ENCODE measurements at places on chromosomes 1 and 21.
A peak's percentile ranks its signal among the peaks of the same experiment; 100 is the strongest.

GRCh38 chr1:15352128-15352957 lies 57.3 kb upstream of the EFHD2 start:
- DNase-seq, result peak; percentile 79

DNA sequence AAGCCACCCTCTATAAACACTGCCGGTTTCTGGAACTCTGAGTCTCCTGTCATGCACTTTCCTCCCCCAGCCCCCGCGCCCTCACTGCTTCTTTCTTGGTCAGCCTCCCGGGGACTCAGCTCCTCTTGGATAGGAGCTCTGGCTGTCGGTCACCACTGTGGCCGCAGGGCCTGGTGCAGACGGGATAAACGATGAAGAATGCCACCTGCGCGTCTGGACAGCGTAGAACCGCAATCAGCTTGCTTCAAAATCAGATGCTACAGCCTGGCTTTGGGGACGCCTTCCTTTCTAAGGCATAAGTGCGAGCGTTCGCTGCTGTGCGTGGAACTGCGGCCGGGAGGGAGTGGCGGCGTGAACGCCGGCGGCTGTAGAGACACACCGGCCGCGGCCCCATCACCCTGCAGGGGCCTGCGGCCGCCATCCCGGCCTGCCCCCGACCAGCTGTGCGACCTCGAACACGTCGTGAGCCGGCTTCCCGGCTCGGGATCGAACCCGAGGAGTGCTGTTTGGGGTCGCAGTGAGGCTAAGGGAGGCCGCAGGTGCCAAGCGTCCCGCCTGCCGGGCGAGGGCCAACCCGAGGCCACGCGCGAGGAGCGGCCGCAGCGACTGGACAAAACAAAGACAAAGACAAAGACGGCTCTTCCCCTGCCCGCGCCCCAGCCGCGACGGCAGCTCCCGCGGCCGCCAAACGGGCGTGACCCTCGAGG lies 688 bp downstream of the PTTG1IP start:
- no peak for DNase-seq

GRCh38 chr1:229112832-229113548 lies 157.9 kb upstream of the RAB4A start:
- no peak for DNase-seq

- DNase-seq, result no peak
These were observed 4.0 kb upstream of the PKP1 start for GRCh38 chr1:201279313-201279712.

DNA sequence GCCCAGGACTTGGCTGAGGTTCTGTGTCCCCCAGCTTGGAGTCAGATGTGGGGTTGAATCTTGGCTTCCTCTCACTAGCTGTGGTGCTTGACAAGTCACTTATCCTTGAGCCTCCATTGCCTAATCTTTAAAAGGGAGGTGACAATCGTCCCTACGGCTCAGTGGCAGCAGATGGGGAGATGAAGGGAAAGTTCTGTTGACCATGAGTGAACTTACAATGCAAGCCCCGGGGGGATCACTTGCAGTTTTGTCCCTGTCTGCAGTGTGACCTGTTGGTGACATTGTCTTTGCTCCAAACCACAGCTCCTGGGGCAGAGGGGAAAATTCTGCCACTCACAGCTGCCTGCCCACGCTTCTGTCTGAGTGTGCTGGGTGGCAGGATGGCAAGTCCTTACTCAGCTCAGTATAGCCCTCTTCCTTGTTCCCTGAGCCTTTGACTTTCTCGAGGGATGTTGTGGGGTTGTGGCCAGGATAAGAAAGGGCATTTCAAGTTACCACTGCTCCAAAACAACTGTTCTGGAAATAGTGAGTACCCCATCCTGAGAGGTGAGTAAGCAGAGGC lies 1.7 kb downstream of the PCSK9 start:
- no peak for DNase-seq

DNA sequence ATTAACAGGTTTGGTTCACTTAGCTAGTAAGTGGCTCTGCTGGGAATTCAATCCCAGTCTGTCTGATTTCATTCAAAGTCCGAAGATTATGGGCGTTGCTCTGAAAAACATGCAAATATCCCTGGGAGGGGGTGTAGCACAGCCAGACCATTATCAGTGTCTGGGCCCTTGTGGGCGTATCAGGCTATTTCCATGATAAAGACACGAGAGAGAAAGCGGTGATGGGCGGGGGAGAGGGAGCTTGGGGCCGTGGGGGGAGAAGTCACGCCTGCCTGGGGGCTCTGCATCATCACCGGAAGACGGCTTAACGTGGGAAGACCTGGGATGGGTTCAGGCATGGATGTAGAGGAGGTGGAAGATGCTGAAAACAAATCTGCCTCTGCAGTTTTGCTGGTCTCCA lies 25.8 kb downstream of the IL6R start:
- no peak for DNase-seq

DNA sequence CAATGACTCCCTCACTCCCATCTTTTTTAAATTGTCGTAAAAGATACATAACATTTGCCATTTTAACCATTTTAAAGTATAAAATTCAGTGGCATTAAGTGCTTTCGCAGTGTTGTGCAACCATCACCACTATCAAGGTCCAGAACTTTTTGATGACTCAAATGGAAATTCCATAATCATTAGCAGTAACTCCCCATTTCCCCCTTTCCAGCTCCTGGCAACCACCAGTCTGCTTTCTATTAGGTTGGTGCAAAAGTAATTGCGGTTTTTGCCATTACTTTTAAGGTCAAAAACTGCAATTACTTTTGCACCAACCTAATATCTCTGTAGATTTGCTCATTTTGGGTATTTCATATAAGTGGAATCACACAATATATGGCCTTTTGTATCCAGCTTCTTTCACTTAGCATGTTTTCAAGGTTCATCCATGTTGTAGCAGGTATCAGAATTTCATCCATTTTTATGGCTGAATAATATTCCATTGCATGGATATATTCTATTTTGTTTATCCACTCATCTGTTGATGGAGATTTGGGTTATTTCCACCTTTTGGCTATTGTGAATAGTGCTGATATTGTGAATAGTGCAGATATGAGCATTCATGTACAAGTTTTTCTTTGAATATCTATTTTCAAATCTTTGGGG lies 159.7 kb downstream of the HIVEP3 start:
- DNase-seq, result no peak

GRCh38 chr1:163046071-163046470 lies 23.1 kb upstream of the RGS4 start:
- no peak for DNase-seq

DNA sequence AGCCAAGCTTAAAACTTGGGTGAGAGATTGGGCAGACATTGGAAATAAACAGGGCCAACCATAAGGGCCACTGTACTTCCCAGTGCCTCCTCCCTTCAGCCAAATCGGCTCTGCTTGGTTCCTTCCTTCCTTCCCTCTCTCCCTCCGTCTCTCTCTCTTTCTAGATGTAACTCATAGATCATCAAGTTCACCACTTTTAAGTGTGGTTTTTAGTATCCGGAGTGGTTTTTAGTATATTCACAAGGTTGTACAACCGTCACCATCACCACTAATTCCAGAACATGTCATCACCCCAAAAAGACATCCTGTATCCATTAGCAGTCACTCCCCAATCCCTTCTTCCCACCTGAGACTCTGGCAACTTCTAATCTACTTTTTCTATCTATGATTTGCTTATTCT lies 51.0 kb downstream of the MYSM1 start:
- peak; percentile 26 for DNase-seq

DNA sequence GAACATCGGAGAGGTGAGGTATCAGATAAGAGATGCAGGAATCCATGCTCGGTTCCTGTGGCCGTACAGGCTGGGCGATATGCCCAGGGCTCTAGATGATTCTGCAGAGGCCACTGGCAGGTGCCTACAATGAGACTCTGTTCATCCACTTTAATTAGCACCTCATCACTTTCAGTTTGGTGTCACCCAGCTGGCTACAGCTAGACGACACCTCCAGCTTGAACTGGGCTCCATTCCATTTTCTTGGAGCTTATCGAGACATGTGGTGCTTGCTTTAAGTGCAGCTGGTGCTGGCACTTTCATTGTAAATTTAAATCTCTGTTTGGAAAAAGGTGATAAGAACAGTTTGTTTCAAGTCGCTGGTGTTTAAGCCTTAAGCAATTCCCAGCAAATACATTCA lies 322.5 kb upstream of the ADGRL2 start:
- no peak for DNase-seq

- DNase-seq, result no peak
These were observed 27.7 kb downstream of the TNR start for GRCh38 chr1:175715742-175716141.

GRCh38 chr1:233364695-233365539 lies 37.4 kb downstream of the MAP3K21 start:
- no peak for DNase-seq

DNA sequence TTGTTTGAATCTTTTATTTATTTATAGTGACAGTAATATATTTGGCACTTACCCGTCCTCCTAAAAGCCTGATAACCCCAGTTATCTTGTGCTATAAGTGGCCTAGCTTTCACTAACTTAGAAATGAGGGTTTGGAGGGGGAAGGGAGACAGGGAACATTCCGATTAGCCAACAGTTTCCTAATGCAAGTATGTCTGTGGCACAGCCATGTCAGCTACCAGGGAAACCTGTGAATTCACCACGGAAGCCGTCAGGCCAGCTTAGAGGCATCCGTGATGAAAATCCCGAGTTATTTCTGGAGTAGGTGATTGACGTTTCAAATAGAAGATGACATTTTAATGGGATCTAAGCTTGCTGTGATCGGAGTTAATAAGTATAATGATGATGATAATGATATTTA lies 39.4 kb upstream of the BCL10 start:
- DNase-seq, result no peak

- DNase-seq, result peak; percentile 44
These were observed 41.7 kb downstream of the PRKCZ start for GRCh38 chr1:2091611-2092604.

DNA sequence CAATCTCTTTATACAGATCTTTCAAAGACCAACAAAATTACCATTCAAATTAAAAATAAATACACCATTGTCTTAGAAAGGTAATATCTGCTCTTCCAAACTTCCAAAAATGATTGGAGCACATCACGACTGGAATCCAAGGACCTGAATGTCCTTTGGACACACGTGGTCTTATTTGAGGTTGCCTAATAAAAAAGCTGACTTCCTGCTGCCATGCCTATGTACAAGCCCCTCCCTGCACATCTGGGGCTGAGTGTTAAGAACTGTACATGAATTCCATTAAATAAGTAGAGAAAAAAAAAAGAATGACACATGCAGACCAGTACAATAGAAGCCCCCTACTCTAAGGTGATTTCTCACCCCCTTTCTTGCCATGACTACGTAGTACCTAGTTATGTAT lies 73.6 kb downstream of the SUSD4 start:
- DNase-seq, result no peak

DNA sequence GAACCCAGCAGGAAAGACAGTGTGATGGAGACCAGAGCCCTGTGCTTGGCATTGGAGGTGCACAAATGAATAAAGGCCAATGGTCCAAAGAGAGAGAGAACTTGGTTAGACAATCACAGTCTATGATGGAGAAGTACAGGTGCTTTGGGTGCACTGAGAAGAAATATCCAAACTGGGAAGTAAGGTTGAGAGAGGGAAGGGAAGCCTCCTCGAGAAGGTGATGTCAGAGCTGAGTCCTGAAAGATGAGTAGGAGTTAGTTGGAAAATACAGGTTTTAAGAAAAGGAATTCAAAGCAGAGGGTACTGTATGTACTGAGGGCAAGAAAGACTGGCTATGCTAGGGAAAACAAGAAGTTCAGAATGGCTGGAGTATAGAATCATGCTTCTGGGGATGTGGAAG lies 94.1 kb upstream of the CD53 start:
- no peak for DNase-seq

GRCh38 chr1:212410231-212410820 lies 4.4 kb downstream of the PACC1 start:
- no peak for DNase-seq

- no peak for DNase-seq
These were observed 52.7 kb upstream of the PLA2G4A start for GRCh38 chr1:186775881-186776560.

GRCh38 chr1:168235548-168235885 lies 9.7 kb downstream of the SFT2D2 start:
- no peak for DNase-seq

- peak; percentile 14 for DNase-seq
These were observed 17.7 kb downstream of the PLA2G5 start for GRCh38 chr1:20087668-20088067.

DNA sequence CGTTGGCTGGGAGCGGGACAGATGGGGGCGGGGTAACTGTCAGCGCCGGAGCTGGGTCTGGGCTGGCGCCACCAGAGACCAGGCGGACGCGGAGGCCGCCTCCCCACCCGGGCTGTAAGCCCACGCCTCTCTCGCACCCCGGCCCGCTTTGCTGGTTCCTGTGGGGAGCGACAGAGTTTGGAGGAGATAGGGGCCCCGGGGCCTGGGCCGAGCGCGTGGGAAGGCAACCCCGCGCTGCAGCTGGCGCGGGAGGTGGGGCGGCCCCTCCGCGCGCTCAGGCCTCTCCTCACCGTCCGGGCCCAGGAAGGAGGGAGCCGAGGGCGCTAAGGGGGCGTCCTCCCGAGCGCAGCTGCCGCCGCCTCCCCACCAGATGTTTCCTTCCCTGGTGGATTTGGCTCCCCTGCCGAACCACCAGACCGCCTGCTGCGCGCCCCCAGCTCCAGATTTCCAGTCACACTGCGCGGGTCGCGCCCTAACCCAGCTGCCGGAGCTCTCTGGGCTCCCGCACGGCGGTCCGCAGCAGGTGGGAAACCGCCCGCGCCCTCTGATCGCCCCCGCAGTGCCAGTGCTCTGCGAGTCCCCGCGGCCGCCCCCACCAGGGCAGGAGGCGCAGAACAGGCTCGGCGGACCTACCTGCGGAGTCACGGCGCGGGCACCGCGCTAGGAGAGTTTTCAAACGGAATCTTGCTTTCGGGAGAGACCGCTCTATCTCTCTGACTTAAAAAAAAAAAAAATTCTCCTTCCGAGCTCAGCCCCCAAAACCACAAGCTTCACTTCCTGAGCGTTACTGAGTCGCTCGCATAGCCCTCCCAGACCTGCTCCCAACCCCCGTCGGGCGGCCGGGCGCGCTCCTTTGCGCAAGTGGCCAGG lies 1.1 kb downstream of the GFI1 start:
- DNase-seq, result peak; percentile 91

DNA sequence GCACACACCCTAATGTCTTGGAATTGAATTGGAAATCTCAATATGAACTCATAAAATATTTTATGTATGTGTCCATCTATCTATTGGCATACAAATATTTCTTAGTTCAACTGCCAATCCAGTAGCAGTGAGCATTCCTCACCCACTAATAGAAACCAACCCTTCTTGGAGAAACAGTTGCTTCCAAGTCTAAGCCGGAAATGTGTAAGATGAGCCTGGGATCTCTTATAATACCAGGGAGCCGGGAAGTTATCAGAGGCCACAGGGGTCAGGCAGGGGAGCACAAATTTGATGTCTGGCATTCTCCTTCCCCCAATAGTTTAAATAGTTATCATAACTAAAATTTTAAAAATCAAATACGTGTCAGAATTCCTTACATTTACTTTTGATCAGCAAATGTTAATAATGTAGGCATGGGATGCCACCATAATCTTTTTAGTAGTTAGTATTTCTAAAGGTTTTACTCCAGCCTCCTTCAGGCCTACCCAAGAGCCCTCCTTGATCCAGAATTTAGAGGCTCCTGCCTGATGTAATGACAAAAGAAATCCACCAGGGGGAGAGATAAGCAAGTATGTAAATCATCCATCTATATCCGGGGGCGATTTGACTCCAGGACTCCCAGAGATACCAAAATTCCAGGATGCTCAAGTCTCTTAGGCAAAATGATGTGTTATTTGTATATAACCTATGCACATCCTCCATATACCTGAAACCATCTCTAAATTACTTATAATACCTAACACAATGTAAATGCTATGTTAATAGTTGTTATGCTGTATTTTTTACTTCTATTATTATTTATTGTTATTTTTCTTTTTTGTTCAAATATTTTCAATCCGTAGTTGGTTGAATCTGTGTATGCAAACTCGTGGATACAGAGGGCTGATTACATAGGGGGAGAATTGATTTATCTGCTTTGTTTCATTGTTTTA lies 218.7 kb upstream of the COA6 start:
- peak; percentile 71 for DNase-seq
